Neural progenitor cell (in vitro differentiated cells): ENCODE measurements at places on chromosomes 3 and 15.

GRCh38 chr15:98126326-98127085 is 166.0 kb downstream of the ARRDC4 start:
- no peak for DNase-seq

DNA sequence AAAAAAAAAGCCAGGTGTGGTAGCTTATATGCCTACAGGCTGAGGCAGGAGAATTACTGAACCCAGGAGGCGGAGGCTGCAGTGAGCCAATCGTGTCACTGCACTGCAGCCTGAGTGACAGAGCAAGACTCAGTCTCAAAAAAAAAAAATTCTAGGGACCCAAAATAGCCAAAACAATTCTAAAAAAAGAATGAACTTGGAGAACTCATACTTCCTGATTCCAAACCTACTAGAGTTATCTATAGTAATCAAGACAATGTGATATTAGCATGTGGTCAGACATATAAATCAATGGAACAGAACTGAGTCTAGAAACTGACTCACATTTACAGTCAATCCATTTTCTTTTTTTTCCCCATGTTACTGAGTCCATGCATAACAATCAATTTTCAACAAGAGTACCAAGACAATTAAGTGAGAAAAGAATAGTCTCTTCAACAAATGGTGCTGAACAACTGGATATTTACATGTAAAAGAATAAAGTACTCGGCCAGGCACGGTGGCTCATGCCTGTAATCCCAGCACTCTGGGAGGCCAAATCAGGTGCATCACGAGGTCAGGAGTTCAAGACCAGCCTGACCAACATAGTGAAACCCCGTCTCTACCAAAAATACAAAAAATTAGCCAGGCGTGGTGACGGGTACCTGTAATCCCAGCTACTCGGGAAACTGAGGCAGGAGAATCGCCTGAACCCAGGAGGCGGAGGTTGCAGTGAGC is 11.9 kb downstream of the PRKAR2A start:
- DNase-seq, result no peak

DNA sequence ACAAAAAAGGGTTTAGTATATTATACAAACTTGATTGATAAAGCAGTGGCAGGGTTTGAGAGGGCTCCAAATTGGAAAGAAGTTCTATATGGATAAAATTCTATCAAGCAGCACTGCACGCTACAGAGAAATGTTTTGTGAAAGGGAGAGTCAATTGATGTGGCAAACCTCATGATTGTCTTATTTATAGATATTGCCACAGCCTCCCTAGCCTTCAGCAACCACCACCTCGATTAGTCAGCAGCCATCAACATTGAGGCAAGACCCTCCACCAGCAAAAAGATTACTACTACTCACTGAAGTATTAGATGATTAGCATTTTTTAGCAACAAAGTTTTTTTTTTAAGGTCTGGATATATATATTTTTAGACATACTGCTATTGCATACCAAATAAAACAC is 296.7 kb downstream of the CHST2 start:
- DNase-seq, result no peak

- peak; percentile 38 for DNase-seq
These were observed 4.2 kb upstream of the NPHP3 start for GRCh38 chr3:132726341-132726823.

- DNase-seq, result no peak
These were observed 898 bp downstream of the FBLN2 start for GRCh38 chr3:13549623-13550422.

- DNase-seq, result peak; percentile 58
These were observed 54.7 kb downstream of the LRRC28 start for GRCh38 chr15:99305761-99306505.

- DNase-seq, result no peak
These were observed 30.0 kb downstream of the STARD5 start for GRCh38 chr15:81293728-81294515.
